ENCODE measurements at places on chromosomes 6 and 20.

GRCh38 chr6:41426438-41426851 is 91.0 kb downstream of the NCR2 start:
- no peak for DNase-seq

- DNase-seq = no peak
These were observed 79.4 kb downstream of the LIN28B start for GRCh38 chr6:105036351-105036750.

- no peak for DNase-seq
These were observed 87.1 kb downstream of the COL19A1 start for GRCh38 chr6:69953491-69953890.

DNA sequence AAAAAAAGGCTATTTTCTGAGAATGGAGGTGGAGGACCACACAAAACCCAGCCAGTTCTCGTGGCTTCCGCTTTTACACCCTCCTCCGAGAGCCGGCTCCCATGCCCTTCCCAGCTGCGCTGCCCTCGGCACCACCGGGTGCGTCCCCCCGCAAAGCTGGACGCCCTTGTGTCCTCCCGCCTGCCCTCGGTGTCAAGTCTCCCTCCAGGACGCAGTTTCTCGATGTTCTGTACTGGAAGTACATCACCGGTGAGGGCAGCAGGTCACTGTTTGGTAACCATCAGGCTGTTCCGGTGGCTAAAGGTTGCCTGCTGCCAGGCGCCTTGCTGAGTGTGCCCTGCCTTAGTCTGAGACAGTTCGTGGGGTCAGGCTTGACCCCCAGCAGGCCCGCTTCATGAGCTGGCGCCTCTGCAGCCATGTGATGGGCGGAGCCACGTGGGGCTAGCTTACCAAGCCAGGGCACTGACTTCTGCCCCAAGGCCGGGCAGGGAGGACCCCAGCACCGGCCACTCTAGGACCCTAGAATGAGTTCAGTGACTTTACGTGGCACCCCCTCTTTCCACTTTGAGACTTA is 34.6 kb downstream of the RREB1 start:
- DNase-seq = no peak

DNA sequence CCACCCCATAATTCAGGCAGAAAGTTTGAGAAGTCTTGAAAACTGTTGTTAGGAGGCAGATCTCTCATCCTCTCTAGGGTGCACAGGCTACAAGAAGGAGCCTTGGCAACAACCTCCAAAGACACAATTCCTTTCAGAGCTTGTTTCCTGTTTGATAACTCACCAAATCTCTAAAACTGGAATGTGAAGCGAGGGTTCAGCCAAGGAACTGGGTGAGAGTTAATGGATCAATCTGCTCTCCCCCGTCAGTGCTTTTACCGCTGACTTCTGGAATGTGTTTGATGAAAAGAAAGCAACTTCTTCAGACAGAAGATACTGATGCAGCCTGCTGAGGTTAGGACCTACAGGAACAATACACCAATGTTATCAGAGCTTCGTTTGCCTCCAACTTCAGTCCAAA is 171.8 kb upstream of the BMP2 start:
- no peak for DNase-seq

- no peak for DNase-seq
These were observed 25.7 kb upstream of the TUBB2A start for GRCh38 chr6:3183066-3183465.

DNA sequence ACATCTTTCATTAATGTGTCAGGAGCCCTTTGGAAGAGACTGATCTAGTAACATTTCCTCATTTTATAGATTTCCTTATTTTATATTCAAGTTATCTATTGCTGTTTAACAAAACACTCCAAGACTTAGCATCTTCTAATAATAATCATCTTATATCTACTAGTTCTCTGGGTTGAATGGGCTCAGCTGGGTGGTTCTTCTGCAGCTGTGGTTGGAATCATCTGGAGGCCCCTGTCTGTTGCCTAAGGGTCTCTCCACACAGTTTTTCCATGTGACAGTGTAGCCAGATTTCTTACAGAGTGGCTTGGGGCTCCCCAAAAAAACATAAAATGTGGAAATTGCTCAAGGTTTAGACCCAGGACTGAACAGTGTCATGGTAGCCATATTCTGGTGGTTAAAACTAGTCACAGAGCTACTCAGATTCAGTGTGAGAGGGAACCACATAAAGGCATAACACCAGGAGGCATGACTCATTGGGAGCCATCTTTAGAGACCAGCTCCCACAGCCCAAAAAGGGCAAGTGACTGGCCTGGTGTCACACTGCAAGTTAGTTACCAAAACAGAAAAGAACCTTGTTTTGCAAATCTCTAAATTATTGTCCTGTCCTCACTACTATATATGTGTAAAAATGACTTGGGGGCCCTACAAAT is 11.5 kb downstream of the SLC2A10 start:
- no peak for DNase-seq

GRCh38 chr6:33634161-33634727 is 13.1 kb downstream of the ITPR3 start:
- no peak for DNase-seq

DNA sequence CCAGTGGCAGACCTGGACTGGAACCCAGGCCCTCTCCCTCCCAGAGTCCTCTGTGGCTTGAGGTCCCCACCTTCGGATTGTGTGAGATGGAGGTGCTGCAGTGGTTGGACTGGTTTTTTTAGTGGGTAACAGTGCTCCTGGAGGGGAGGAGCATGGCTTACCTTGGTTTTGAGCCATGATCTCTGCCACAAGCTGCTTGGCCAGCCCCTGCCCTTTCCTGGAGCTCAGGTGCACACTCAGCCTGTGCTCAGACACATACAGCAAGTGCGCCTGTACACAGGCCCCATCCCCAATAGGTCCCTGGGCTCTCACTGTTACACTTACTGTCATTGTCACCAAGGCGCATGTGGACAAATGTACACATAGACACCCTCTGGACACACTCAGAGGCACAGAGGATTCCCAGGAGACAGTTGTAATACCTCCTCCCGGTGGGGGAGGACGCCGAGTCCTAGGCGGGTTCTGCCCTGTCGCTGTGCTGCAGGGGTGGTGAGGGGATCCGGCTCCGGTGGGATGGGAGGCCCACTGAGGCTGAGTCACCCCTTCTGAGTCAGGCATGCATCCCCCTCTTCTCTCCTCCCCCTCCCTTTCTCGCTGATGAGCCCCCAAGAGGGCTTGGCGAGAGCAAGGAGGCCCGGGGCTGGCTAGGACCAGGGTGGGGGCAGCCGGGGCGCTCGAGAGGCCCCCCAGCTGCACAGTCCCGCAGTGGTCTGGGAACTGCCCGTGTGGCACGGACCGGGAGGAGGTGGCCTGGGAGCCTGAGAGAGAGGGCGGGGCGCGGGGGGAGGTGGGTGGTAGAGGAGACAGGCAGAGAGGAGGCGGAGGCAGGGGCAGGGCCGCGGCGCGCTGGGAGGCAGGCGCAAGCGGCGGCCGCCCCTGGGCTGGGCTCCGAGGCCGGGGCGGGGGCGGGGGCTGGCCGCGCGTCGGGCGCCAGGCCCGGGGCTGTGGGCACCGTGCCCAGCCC is 522 bp upstream of the EPB41L1 start:
- DNase-seq = peak; percentile 20

DNA sequence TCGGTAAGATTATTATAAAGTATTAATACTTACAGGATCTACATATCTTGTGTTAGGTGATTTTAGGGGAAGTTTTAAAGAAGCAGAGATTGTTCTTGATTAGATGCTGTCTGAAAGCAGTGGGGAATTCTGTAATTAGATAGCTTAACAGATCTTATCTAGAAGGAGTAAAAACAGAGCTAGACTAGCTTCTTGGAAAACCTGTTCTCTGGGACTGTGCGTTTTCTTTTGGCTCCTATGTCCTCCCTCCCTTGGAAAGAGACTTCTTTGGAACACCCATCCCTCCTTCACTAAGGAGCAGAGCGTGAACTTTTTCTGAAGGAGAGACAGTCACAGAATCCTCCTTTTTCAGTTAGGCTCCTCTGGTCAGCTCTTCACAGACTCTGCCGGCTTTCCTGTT is 83.5 kb upstream of the ZNF184 start:
- no peak for DNase-seq

DNA sequence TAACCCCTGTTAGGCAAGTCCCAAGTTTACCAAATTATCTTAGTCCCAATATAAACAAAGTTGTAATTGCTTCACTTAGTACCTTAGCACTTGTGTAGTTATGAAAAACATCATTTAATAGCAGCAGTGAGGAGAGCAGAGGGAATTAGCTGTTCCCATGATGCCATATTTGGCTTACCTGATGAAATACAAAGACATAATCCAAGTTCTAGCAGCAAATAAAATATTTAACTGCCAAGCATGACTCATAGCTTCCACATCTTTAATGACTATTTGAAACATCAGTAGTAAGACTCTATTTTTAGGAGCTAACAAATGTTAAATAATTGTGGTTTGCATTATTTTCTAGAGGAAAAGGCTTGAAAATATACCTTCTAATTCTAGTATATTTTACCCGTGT is 94.0 kb upstream of the MCHR2 start:
- DNase-seq = no peak

DNA sequence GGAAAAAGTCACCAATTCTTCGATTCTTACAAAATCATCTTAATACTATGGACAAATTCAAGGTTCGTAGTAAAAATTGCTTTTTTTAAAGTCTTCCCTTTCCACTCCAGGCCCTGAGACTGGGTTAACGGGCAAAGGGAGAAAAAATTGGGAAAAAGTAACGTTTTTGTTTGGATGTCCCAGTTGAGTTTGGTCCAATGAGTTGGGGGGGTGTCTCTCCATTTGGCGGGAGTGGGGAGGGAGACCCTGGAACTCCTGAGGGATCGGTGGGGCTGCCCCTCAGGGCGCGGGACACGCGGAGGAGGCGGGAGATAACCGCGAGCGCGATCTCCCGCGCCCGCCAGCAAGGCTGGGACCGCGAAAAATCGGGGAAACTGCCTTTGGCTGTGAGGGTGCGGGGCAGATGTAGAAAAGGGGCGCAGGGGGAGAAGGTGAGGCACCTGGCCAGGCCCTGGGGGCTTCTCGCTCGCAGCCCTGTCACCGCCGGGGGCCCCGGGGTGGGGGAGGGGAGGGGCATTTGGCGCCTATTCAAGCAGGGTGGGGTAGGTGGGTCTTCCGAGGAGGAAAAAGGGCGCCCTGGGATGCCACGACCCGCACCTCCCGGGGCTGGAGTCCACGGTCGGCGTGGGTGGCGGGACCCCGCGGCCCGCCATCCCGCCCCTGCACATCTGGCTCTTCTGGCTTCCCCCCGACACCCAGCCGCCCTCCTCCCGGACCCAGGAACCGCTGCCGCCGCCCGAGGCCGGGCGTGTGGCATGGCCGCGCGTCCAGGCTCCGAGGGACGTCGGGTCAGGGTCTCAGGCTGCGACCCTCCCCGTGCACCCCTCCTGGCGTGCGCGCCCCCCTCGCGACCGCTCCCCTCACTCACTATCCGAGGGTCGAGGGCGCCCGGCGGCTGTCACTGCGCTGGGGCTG is 595 bp downstream of the FBXO5 start:
- peak; percentile 54 for DNase-seq

- no peak for DNase-seq
These were observed 39.5 kb upstream of the KIF16B start for GRCh38 chr20:16612706-16613105.

DNA sequence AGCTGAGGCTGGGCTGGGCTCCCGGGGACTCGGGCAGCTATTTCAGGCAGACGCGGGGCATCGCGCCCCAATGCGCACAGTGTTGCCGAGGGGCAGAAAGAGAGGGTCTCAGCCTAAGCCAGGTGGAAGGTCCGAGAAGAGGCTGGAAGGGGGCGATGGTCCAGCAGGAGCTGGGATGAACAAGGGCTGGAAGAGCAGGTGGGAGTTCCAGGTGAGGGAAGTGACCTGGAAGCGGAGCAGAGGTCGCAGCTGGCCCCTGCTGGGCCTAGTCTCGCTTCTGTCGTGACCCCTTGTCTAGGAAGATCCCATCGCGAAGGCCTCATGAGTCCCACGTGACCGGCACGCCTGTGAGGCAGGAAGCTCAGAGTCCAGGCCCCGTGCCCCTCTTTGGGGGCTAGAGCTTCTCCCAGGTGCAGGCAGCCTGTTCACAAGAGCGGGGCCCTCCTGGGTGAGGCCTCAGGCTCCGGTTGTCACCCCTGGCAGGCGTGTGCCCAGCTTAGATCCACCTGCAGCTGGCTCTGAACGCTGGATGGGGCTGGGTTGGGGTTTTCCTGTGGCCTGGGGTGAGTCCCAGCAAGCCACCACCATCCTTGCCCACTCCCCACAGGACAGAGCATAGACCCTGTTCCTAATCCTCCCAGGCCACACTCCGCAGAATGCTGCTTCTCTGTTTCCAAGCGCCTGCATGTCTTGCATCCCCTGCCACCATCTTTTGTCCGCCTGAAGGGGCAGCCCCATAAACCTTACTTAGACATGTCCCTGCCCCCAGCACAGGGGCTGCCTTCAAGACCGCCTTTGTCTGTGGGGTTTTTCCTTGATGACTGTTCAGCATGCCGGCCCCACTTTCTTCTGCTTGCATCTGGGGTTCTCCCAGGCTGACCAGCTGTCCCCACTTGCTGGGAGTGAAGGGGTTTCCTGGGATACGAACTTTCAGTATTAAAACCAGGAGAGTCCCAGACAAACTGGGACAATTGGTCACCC is 15.1 kb downstream of the SLC22A3 start:
- DNase-seq = no peak

- no peak for DNase-seq
These were observed 36.7 kb upstream of the CHD6 start for GRCh38 chr20:41654884-41655283.

DNA sequence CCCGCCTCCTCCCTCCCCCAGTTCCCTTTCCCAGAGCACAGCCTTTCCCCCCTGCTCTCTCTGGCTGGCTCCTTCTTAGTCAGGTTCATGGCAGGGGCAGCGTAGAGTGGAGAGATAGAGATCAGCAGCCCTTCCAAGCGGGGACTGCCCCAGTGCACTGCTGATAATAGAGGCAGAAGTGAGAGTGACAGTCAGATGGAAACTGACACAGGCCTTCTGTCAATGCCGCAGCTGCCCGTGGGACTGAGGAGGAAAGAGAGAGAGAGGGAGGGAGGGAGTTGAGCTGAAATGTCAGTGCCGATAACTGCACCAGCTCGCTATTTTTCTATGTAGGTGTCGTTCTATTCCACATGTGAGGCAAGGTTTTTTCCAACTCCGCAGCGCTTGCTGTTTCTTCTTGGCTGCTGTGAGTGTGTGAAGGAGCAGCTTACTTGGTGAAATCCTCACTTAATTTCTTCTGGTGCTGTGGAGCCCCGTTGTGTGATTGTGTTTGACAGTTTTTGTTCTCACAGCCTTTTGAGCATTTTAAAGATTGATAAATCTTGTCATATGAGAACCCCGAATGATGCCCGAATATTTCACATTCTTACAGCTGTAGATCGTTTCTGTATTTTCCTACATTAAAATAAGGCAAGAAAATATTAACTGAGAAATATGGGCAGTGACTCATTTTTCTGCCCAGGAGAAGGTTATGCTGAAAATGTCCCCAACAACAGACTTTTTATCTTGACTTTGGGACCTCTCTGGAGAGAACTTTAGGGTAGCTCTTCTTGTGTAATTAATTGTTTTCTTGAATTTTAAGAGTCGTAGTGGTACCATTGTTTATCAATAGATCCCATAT is 386.4 kb upstream of the MMS22L start:
- no peak for DNase-seq
